ENCODE measurements at places on chromosomes 5 and 9.
A peak's percentile ranks its signal among the peaks of the same experiment; 100 is the strongest.

DNA sequence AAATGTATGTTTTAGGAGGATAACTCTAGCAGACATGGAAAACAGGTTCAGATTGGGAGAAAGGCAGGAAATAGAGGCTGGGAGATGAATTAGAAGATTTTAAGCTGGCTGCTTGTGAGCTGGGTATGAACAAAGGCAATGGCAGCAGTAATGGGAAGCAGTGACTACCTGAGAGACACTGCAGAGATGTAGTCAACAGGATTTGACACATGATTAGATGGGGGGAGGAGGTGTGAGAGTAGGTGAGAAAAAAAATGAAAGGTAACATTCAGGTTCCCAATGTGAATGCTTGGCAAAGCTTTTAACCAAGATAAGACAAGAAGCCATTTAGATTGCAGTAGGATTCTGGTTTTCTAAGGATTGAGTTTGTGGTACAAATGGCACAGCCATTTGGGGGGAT is 22.8 kb upstream of the IFNE start:
- DNase-seq = peak; percentile 31

DNA sequence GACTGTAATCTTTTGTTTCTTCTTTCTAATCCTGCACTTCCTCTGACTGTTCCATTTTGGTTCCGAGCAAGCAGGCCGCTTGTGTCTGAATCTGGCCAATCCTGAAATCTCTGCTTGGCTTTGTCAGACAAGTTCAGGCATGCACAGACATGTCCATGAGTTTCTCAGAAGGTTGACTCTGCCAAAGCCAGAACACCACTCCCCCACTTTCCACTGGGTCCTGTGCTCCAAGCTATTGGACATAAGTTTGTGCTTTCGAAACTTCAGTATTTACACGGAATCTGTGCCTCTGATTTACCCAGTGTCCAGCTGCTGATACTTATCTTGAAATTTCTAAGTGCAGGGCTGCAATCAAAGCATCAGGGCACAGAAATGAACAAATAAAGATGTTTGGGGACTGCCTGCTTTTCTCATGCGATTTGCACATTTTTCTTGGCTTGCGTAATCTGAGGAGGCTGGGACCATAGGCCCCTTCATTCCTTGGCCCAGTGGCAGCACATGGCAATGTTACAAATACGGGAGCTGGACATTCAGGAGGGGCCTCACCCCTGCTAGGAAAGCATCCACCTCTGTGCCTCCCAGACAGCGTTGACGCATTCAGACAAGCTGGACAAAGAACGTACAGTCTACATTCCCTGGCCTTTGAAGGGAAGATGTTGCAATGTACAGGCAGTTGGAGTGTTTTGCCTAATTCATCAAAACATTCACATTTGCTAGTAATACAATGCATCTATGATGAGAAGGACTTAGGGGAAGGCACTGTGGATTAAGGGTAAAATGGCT is 209.2 kb upstream of the PAPPA start:
- DNase-seq = no peak

- DNase-seq = no peak
Measured at GRCh38 chr5:88760527-88760926, 122.5 kb downstream of the MEF2C start.

- DNase-seq = no peak
Measured at GRCh38 chr5:95953021-95953702, 8.5 kb downstream of the ELL2 start.

GRCh38 chr9:110810262-110810976 is 141.8 kb downstream of the MUSK start:
- DNase-seq = no peak

GRCh38 chr5:126810596-126811380 is 33.9 kb downstream of the LMNB1 start:
- no peak for DNase-seq

DNA sequence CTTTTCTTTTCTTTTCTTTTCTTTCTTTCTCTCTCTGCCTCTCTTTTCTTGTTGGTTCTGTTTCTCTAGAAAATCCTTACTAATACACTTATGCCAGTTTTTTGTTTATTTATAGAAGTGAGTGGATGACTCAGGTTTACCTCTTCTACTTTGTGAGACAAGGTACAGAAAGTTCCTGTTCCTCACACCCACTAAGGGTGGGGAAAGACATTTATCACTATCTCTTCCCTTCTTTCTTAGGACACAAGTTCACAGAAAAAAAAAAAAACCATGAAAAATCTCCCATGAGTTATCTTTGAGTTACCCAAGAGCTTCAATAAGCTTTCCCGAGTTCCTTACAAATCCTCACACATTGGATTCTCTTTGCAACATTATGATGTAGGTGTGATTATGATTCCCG is 60.9 kb upstream of the CD180 start:
- no peak for DNase-seq
